CD4-positive, alpha-beta T cell (primary cell): ENCODE measurements at places on chromosomes 1 and 21.

DNA sequence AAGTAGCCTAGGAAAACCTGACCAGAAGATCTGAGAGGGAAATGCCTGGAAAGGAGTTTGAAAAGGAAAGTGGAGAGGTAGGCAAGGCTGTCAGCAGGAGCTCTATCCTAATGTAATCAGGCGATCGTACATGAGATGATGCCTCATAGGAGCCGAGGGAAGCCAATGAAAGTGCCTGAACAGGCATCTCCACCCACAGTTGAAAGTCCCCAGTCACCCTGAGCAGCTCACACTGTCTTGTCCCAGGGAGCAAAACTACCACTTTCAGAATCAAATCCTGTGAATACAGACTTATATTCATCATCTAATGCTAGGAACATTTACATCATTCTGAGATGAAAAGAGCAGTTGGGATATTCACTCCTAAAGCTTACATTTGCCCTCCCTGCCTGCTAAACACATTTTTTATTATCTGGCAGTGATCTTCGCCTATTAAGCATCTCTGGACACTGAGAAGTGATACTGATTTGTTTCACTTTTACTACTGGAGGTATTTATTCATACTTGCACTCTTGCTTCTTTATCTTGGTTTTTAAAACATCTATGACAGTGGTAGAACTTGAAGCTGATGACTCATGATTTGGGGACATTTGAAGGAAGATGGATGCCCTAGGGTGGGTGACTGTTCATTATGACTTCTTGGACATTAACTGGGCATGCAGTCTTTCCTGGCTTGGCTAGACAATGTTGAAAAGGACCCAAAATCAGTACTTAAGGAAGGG, 221.6 kb downstream of the SEC16B start:
- no peak for DNase-seq

GRCh38 chr21:42287193-42288083, 27.8 kb downstream of the TFF3 start:
- no peak for DNase-seq

DNA sequence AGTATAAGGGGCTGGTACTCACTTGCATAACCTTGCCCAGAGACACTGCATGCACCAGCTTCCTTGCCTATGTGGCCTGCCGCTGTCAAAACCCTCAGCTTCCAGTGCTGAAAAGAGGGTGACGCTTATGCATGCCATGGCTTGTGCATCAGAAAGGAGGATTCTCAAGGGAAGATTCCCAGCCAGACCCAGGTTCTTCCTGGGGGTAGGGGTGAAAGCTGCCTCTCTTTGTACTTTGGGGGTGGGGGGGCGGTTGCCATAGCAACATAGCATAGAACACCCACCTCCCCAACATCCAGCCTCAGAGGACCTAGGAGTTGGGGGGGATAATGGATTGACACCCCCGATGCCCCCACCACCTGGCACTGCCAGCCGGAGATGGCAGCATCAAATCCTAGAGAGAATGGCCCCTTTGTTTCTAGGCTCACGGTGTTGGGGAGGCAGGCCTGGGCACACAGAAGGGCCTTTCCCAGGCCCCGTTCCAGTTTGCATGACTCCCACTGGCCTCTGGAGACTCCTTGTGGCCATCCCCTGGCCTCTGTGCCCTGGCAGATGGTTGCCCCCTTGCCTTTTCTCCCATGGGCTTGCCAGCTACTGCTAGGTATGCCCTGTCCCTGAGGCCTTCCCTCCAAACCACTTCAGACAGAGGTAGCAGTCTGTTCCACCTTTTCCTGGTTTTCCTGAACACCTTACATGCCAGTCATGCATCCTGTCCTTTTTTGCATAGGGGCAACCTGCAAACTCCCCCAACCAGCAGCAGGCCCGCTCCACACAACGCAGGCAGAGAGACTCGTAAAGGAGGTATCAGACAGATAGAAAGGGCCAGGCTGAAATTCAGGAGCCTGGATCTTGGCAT, 44.6 kb downstream of the RHBG start:
- DNase-seq: no peak

GRCh38 chr1:68213843-68214242, 18.5 kb downstream of the WLS start:
- DNase-seq: no peak

DNA sequence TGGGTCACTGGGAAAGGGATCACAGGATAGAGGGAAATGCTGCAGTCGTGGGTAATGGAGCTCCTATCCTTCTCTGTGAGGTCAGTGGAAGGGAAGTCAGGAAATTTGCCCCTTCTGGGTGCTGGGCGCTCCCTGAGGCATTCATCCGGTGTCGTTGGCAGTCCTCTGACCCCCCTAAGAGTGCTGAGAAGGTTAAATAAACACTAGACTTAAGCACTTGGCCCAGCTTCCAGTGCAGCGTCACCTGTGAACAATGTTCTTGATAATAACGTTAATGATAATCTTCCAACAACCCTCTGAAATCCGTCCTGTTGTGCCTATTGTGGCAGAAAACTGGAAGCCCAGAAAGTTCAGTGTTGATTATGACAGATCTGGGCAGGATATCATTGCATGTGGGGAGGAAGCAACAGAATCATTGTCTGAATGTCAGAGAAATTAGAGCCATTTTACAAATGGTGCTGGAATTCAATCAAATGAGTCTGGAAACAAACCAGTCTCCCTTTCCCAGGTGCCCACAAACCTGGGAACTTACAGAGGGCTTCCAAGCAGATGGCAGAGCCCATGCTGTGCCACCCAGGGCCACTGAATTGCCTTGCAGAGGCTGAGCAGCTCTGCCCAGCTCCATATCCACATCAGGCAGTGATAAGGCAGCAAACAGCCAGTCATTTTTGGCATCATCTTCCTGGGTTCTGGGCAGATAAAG, 216.8 kb downstream of the KAZN start:
- no peak for DNase-seq

- DNase-seq: no peak
Measured at GRCh38 chr1:245978915-245979314, 528.2 kb downstream of the SMYD3 start.
